Skeletal muscle cell (primary cell): ENCODE measurements at places on chromosomes 4 and X.
A peak's percentile ranks its signal among the peaks of the same experiment; 100 is the strongest.

DNA sequence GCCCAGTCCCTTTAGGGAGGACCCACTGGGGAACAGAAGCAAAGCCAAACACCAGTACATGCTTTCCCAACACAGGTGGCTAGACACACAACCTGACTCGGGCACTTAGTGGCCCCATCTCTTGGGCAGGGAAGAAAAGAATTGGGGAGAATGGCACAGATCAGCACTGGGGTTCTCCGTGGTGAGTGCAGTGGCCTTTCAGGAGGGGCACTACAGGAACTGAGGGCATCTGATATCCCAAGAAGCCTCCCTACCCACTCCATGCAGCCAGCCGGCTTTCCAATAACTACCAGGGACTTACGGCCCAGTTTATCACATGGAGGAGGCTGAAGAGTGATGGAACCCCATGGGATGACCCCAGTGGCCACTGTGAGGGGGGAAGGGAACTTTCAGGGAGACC is 23.0 kb downstream of the RGN start:
- DNase-seq = no peak

DNA sequence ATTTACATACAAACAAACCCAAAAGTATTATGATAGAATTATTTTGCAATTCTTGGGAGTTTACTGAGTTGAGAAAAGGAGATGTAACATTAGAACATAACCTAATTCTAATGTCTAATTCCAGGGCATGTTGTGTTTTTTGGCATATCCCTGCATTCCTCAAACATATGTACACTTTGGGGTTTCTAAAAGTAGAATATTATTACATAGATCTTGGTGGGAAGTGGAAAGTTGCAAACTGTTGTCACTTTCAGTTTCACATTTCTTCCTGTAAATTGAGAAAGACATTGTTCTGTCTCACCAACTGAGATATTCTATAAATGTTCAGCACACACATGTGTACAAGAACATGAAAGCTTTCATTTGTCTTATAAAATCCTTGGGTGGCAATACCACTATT is 24.4 kb upstream of the GBA3 start:
- peak; percentile 16 for DNase-seq

GRCh38 chr4:1011022-1011665 is at the start of gene FGFRL1:
Gene FGFRL1, plus strand, starts transcription at chr4:1011626. Its CDS starts 860 bp downstream, at chr4:1012486.
- peak; percentile 54 for DNase-seq

DNA sequence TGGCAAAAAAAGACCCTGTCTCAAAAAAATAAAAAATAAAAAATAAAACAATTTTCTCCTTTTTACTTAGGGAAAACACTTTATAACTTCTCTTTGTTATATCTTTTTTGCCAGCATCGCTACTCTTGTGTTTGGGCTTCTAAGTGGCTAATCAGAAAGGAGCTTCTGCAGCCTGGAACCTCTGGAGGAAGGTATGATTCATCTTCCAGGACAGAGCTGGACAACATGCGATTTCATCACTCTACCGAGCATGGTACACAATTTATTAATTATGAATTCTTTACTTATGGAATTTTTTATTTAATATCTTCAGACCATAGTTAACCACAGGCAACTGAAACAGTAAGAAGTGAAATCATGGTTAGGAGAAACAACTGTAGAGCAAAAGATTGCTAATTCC is 1254.3 kb upstream of the AGA start:
- no peak for DNase-seq

DNA sequence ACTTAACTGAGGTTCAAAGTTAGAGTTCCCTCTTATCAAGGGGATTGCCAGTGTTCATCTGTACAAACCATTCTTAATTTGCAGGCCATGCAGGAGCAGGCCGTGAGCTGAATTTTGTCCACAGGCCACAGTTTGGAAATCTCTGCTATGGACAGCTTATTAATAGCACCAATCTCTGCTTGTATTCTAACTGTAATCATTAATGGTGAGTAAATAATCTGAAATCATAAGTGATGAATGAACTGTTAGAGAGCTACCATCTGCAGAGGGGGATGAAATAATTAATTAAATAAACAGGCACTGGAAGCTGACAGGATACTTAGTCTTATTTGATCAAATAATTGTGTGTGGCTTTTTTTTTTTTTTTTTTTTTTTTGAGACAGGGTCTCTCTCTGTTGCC is 48.5 kb upstream of the PDLIM3 start:
- DNase-seq = no peak

DNA sequence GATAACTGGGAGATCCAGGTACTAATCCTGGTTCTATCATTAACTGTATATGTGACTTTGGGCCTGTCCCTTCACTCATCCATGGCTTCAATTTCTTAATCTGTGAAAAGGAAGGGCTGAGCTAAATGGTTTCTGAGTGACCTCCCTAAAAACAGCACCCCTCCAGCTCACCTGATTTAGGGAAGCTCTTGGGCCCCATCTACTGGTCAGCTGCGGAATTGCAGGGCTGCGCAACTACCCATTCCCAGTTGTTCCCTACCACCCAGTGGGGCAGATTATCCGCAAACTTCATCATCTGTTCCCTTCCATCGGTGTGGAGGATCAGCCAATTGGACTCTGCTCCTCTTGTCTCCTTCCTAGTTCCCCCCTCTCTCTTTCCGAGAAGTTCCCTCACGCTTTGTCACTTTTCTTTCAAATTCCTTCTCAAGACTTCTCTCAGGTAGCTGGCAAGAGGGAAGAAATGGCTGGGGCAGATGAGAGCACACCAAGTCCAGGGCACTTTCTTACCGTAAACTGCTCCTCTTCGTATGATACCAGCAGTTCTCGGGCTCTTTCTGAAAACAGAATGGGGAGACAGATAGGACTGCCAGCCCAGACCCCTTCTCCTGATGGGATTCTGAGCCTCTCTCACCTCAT is 5.8 kb downstream of the LAS1L start:
- DNase-seq = no peak

DNA sequence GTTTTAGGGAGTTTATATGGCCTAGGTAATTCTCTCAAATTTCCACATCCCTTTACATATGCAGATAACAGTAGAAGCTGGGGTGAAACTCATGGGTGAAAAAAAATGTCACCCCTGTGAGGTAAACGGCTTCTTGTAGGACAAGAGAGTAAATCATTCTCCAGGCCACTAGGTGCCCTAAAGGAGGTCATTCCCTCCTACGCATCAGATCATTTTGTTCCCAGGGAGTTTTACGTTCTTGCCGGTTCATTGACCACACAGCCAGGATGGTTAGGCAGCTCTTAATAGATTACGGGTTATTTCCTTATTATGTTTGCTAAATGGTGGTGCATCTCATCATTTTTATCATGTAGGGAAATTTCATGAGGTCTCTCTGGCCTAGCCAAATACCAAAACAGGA is 225.8 kb upstream of the NOCT start:
- DNase-seq = no peak

DNA sequence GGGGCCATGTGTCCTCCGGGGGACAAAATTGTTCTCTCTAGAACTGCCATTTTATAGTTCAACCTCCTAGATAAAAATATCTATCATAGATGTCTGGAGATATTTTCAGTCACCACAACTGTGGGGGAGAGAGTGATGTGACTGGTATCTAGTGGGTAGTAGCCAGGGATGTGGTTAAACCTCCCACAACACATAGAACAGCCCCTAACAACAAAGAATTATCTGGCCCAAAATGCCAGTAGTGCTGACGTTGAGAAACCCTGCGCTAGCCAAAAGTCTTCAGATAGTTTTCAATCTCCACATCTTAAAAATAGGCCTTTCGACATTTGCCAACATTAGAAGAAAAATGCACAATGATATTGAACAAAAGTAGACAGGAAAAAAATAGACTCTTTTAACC is 19.0 kb upstream of the SUPT20HL2 start:
- DNase-seq = no peak

DNA sequence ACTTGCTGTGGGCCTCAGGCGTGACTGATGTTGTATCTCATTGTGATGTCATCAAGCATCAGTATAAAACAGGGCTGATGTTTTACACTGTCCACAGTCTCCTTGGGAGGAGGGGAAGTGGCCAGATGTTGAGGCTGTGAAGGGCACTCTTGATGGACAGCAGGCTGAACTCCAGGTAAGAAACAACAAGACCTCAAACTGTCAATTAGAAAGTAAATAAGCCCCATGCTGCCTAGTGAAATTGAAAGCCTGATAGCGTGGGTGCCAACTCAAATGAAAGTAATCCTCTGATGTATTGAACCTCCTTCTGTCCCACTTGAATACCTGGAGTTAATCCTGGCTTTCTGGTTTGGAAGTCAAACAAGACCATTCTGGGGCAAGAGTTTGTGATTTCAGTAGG is 19.7 kb downstream of the VSIG1 start:
- DNase-seq = no peak

GRCh38 chr4:85498068-85498733 is 23.3 kb downstream of the ARHGAP24 start:
- peak; percentile 57 for DNase-seq

DNA sequence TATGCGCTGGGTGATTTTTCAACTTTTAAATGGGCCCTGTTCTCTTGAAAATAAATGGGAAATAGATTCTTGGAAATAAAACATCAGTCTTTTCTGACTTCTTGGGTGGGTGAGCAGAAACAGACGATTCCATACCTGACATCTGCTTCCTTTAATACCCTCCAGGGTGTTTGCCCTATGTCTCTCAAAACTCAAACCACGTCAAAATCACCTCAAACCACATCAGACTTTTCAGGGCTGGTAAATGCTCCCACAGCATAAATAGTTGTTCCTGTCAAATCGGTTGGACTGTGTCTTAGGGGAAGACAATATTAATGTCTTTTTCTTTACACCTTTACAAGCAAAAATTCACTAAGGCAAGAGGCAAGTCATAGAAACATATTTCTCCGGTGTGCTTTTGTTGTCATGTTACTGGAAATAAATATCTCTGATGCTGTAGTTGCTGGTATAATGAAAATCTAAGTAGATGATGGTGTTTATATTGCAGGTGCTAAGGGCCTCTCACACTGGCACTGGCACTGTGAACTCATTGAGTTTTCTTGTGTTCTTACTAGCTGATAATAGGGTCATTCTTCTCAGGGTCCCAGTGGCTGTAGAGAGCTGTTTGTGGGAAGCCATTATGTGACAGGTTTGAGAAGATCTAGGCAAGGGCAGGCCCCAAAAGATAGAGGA is 380.4 kb downstream of the RAPGEF2 start:
- no peak for DNase-seq

GRCh38 chrX:7202206-7202605 is 54.3 kb upstream of the PUDP start:
- no peak for DNase-seq

DNA sequence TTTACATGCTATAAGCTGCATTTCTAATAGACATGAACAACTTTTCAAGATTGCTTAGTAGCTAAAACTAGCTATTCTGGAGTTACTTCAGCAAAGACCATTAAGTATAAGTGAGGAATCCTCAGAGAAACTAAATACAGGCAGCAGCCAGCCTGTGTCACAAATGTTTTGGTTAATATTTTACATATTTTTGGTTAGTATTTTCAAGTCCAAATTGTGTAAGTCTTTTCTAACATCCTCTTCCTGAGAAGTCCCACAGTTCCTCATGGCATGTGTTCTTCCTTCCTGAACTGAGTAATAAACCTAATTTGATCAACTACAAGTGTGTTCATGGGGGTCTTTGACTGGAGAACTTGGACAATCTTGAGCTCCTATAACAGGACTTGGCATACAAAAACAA is 42.4 kb upstream of the MCF2 start:
- DNase-seq = no peak

DNA sequence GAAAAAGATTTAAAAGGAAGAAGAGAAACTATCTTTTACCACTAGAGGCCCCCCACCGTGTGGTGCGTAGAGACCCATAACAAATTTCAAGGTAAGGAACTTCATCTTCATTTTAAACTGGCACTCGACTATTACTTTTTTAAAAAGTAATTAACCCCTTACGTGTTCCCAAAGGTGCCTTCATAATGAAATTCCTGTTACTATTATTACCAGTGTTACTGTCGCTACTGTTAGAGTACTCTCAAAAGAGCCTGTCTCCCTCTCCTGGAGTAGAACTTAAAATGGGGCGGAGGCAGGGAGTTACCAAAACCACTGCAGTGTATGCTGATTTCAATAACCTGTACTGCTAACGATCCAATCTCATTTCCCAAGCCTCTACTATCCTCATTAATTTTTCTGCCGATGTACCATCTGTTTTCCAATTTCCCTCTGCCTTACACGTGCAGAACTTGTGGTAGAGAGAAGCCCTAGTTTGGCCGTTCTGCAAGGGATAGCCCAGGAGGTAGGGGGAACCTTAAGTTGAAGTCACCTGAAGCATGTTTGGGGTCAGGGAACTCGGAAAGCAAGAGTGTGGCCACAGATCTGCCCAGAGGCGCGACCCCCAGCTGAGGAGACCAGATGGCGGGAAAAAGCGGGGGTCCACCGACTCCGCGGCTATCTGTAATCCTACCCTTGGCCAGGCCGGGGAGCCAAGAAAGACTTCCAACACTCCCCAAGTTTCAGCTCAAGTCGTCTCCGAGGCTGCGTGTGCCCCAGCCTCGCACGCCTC is 720 bp upstream of the STK26 start:
- DNase-seq = no peak

- no peak for DNase-seq
These were observed 1.4 kb upstream of the RPS6KA3 start for GRCh38 chrX:20267931-20268701.

GRCh38 chr4:87843936-87844335 is 11.2 kb downstream of the MEPE start:
- DNase-seq = peak; percentile 96

GRCh38 chr4:90841676-90842075 is 714.5 kb downstream of the CCSER1 start:
- DNase-seq = no peak

- DNase-seq = no peak
These were observed 87.4 kb downstream of the PDGFC start for GRCh38 chr4:156884183-156884582.

DNA sequence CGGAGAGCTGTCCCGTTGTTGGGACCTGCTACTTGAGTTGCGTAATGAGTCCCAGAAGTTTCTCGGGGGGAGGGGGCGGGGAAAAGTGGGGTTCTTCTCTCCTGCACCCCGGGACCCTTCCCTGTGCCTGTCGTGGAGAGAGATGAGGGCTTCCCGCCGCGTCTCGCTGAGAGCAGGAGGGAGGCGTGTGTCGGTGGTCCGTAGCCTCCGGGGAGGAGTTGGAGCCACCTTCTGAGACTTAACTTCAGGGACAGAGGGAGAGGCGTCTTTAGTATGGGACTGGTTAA is 698 bp downstream of the AFF1 start:
- DNase-seq = no peak

GRCh38 chr4:61740886-61741285 is 540.8 kb downstream of the ADGRL3 start:
- no peak for DNase-seq
